Activated CD4-positive, CD25-positive, alpha-beta regulatory T cell treated with anti-CD3 and anti-CD28 coated beads, Interleukin-2, amount 50 U/mL, for 24 hours (primary cell): ENCODE measurements at places on chromosomes 2 and 18.

DNA sequence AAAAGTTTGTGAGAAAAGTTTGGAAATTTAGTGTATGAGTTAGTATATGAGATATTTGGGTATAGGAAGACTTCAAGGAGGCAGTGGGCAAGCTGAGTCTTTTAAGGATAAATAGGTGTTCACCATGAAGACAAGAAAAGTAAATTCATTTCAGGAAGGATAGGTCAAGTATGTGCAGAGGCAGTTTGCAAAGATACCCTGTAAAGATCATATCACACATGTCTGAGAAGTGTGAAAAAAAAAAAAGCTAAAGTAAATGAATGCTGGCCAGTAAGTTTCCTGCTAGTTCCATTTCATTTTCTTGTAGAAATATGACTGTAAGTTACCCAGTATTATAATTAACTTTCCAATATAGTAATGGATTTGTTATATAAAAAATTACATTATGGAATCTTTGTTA is 131.0 kb downstream of the PHLPP1 start:
- ATAC-seq: no peak

- ATAC-seq: no peak
These were observed 57.0 kb upstream of the CD226 start for GRCh38 chr18:70004696-70005095.

DNA sequence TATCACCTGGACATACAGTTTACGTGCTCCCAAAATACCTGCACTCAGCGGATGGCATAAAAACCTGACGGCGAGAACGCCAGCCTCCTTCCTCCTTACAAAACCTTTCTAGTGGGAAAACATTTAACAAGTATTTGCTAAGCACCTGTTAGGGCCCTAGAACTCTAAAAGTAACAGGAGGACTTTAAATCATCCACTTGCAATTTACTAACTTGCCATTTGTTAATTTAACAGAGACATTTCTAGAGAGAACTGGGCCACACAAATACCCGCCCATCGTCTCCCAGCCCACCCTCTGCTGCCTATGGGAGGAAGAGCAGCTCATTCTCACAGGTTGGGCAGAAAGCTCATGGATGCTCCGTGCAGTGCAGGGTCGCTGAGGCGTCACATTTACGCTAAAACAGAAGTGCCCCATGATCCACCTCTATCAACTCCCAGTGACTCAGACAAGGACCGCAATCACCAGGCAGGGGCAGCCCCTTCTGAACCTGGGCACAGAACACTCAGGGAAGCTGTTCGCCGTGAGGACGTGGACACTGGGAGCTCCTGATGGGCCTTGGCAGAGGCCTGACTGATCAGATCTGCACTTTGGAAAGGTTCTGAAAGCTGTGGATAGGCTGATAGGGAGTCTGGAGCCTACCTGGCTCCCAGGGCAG is 106.9 kb downstream of the HDAC4 start:
- ATAC-seq: peak; percentile 84

GRCh38 chr2:198701481-198701880 is 756.3 kb downstream of the SATB2 start:
- ATAC-seq: no peak

GRCh38 chr2:150136401-150136800 is 351.1 kb downstream of the RND3 start:
- ATAC-seq: no peak
